ENCODE measurements at places on chromosomes 11 and 22. TPM values are rescaled to one million over a fixed set of nuclear protein-coding genes. Genes with fewer than 3 reads are reported as not detected.

DNA sequence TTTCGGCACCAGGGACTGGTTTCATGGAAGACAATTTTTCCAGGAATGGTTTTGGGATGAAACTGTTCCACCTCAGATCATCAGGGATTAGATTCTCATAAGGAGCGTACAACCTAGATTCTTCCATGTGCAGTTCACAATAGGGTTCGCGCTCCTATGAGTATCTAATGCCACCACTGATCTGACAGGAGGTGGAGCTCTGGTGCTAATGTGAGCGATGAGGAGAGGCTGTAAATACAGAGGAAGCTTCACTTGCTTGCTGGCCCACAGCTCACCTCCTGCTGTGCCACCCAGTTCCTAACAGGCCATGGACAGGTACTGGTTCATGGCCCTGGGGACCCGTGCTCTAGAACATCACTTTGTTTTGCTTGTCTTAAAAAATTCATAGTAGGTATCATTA lies 41.8 kb upstream of the AMPD3 start:
- H3K27ac ChIP-seq, result no peak overlapping the region
- DNase-seq, result peak; percentile 58
- no peaks in the 10 kb centered on the region for H3K27me3 ChIP-seq
- H3K4me1 ChIP-seq, result no peaks in the 10 kb centered on the region
- H3K4me3 ChIP-seq, result no peak overlapping the region

DNA sequence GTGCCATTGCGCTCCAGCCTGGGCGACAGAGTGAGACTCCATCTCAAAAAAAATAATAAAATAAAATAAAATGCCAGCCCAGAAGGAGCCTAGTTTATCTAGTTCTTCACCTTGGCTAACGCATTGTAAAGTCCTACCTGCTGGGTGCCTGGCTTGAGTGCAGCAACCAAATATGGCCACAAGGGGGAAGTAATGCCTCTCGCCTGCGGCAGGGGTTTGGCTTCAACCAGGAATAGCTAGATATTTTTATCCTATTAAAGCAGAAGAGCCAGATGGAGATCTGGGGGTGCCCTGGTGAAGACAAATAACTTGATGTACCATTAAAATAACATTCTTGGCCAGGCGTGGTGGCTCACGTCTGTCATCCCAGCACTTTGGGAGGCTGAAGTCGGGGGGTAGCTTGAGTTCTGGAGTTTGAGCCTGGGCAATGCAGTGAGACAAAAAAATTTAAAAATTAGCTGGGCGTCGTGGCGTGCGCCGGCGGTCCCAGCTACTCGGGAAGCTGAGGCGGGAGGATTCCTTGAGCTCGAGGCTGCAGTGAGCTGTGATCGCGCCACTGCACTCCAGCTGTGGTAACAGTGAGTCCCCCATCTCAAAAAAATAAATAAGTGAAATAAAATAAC lies 20.6 kb upstream of the PLEKHB1 start:
- no peak overlapping the region for H3K4me3 ChIP-seq
- no peaks in the 10 kb centered on the region for H3K27me3 ChIP-seq
- H3K36me3 ChIP-seq, result no peaks in the 10 kb centered on the region
- no peak overlapping the region for H3K27ac ChIP-seq
- H3K4me1 ChIP-seq, result peaks cover 8% of the 10 kb centered on the region
- DNase-seq, result peak; percentile 85

CBLIF gene
- total RNA-seq, result 0.37 TPM

RPUSD4 gene
- 25.9 TPM for total RNA-seq

- DNase-seq, result no peak
- peaks cover 3% of the 10 kb centered on the region for H3K4me1 ChIP-seq
- H3K27me3 ChIP-seq, result no peaks in the 10 kb centered on the region
- H3K4me3 ChIP-seq, result no peak overlapping the region
- H3K36me3 ChIP-seq, result no peaks in the 10 kb centered on the region
- no peak overlapping the region for H3K27ac ChIP-seq
Observed at GRCh38 chr11:119347242-119347641, 737 bp upstream of the MFRP start.

C1QTNF5 gene
- total RNA-seq, result 4.7 TPM

TTC17 gene
- 134 TPM for total RNA-seq

GRCh38 chr11:120061761-120062560 lies 76.0 kb downstream of the TRIM29 start:
- H3K36me3 ChIP-seq, result no peaks in the 10 kb centered on the region
- H3K4me3 ChIP-seq, result no peak overlapping the region
- H3K27ac ChIP-seq, result no peak overlapping the region

GRCh38 chr11:79564288-79564925 lies 123.6 kb upstream of the TENM4 start:
- H3K27ac ChIP-seq, result no peak overlapping the region
- H3K4me3 ChIP-seq, result no peak overlapping the region
- no peak for DNase-seq

DNA sequence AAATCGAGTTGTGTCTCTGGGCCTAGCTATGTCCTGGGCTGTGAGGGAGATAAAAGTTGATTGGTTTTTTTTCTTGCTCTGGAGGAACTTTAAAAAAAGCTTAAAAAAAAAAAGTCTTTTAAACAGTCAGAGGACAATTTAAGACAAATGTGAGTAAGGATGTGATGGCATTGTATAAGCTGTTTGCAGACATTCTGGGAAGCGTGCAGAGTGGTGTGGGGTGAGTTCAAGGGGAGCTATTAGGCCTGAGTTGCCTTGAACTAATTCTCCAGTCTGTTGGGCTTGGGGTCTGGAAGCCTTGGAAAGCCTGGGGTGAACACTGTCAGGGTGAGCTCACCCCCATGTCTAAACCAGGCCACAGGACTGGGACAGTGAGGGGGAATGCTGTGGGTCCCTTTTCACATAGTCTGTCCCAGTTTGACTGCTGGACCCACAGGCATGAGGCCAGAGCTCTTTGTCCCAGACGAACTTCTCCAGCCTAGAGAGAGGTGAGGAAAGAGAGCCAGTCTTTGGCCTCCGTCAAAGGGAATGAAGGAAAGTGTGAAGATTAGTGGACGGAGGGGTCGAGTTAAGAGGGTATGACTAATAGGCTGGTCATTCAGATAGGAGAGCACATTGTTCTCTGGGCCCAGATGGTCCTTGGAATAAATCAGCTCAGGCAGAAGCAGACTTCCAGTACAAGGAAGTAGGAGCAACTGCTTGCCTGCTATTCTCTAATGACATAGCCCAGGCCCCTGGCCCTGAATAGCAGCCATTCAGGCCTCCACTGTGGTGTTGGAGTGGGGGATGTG lies 76.4 kb upstream of the NNMT start:
- H3K27me3 ChIP-seq, result no peaks in the 10 kb centered on the region
- no peak for DNase-seq
- H3K27ac ChIP-seq, result no peak overlapping the region
- H3K4me3 ChIP-seq, result no peak overlapping the region
- peaks cover 36% of the 10 kb centered on the region for H3K4me1 ChIP-seq
- H3K36me3 ChIP-seq, result no peaks in the 10 kb centered on the region

DNA sequence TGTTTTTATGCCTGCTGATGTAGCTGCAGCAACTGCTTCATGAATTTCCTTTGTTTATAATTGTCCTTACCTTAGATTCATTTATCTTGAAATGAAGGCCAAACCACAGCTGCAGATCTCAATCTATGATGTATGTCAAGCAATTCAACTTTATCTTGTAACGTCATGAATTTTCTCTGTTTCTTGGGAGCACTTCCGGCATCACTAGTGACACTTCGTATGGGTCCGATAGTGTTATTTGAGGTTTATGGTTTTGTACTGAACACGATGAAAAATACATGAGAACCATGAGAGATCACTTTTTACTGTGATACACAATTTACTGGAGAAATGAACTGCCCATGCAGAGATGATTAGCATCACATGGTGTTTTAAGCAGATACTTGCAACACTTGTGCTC lies 98.5 kb downstream of the CSTPP1 start:
- DNase-seq, result no peak
- no peak overlapping the region for H3K4me3 ChIP-seq
- no peak overlapping the region for H3K27ac ChIP-seq
- no peaks in the 10 kb centered on the region for H3K36me3 ChIP-seq
- no peaks in the 10 kb centered on the region for H3K4me1 ChIP-seq
- no peaks in the 10 kb centered on the region for H3K27me3 ChIP-seq

DNA sequence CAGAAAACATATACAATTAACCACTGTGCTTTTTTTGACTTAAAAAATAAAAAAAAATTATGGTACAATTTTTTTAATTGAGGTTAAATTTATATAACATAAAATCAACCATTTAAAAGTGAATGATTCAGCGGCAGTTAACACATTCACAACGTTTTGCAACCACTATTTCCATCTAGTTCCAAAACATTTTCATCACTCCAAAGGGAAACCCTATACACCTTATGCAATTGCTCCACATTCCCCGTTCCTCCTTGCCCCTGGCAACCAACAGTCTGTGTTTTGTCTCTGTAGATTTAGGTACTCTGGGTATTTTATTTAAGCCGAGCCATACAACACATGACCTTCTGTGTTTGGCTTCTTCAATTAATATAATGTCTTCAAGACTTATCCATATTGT lies 15.3 kb downstream of the DDI1 start:
- no peak overlapping the region for H3K27ac ChIP-seq
- no peak for DNase-seq
- no peak overlapping the region for H3K4me3 ChIP-seq

ADAMTS15 gene
- total RNA-seq, result 2.7 TPM

- peak overlapping the region; percentile 74 for H3K4me3 ChIP-seq
- H3K27me3 ChIP-seq, result no peaks in the 10 kb centered on the region
- H3K4me1 ChIP-seq, result peaks cover 8% of the 10 kb centered on the region
- H3K27ac ChIP-seq, result no peak overlapping the region
Observed at GRCh38 chr11:123653483-123653826, 969 bp downstream of the SCN3B start.

OR6T1 gene
- not detected for total RNA-seq

GRCh38 chr11:126756421-126756820 lies 244.1 kb downstream of the KIRREL3 start:
- no peak for DNase-seq
- H3K27me3 ChIP-seq, result no peaks in the 10 kb centered on the region
- H3K27ac ChIP-seq, result no peak overlapping the region
- H3K4me1 ChIP-seq, result no peaks in the 10 kb centered on the region
- no peak overlapping the region for H3K4me3 ChIP-seq

DNA sequence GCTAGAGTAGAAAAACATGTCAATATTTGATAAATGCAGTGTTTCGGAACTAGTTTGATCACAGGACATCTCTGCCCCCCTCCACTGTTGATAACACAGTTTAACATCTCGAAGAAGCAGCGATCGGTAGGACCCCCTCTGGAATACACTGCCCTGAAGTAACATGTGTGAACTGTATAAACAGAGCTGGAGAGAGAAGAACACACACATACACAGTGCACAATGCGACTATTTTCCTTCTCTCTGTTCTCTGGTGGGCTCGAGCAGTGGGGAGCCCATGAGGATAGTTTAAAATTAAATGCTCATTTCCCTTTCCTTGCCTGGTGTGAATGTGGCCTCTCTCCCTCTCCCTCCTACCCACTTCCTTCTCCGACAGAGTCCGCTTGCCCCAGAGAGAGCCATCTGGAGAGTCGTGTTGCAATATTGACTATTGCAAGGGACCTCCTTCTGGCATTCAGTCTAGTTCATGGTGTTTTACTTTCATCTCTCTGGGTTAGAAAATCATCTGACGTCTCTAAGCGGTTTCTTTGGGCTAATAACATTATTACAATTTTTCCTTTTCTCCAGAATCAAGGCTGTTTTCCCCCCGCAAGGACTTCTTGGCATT lies 51.6 kb upstream of the BARX2 start:
- H3K27ac ChIP-seq, result no peak overlapping the region
- DNase-seq, result peak; percentile 22
- no peaks in the 10 kb centered on the region for H3K27me3 ChIP-seq
- no peak overlapping the region for H3K4me3 ChIP-seq

UPK2 gene
- total RNA-seq, result not detected

- H3K27ac ChIP-seq, result no peak overlapping the region
- H3K27me3 ChIP-seq, result no peaks in the 10 kb centered on the region
- H3K36me3 ChIP-seq, result no peaks in the 10 kb centered on the region
- no peak overlapping the region for H3K4me3 ChIP-seq
Observed at GRCh38 chr22:36873614-36874308, 13.0 kb downstream of the NCF4 start.

OR8G1 gene
- 1.2 TPM for total RNA-seq
